ENCODE measurements at places on chromosomes 2 and 18.

DNA sequence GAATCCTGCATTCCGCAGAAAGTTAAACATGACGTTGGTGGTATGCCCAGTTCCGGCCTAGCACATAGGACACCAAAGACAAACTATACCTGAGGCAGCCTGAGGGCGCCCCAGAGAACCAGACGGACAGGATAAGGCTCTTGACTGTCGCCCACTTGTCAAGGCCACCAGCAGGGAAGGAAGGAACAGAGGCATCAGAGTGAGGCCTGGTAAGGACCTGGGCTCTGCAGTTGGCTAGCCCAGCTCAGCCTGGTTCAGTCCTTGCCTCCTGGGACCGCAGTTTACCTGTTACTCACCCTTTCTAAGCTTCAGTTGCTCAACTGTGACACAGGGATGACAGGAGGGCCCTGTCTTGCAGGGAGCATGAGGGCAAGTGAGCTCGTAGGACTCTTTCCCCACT lies 82.1 kb downstream of the ACTR2 start:
- peak; percentile 66 for DNase-seq

GRCh38 chr2:15184491-15184890 lies 376.6 kb downstream of the NBAS start:
- DNase-seq: no peak

- DNase-seq: no peak
Observed at GRCh38 chr2:174059884-174060244, 94.7 kb upstream of the SP3 start.

GRCh38 chr2:237638176-237638575 lies 10.8 kb downstream of the LRRFIP1 start:
- peak; percentile 43 for DNase-seq

GRCh38 chr2:11784280-11784679 lies 37.8 kb downstream of the LPIN1 start:
- no peak for DNase-seq

- DNase-seq: no peak
Observed at GRCh38 chr2:235773188-235773928, 279.5 kb downstream of the AGAP1 start.

GRCh38 chr2:231685349-231686191 lies 22.8 kb upstream of the PTMA start:
- no peak for DNase-seq

GRCh38 chr2:62379566-62379965 lies 126.4 kb downstream of the TMEM17 start:
- no peak for DNase-seq

DNA sequence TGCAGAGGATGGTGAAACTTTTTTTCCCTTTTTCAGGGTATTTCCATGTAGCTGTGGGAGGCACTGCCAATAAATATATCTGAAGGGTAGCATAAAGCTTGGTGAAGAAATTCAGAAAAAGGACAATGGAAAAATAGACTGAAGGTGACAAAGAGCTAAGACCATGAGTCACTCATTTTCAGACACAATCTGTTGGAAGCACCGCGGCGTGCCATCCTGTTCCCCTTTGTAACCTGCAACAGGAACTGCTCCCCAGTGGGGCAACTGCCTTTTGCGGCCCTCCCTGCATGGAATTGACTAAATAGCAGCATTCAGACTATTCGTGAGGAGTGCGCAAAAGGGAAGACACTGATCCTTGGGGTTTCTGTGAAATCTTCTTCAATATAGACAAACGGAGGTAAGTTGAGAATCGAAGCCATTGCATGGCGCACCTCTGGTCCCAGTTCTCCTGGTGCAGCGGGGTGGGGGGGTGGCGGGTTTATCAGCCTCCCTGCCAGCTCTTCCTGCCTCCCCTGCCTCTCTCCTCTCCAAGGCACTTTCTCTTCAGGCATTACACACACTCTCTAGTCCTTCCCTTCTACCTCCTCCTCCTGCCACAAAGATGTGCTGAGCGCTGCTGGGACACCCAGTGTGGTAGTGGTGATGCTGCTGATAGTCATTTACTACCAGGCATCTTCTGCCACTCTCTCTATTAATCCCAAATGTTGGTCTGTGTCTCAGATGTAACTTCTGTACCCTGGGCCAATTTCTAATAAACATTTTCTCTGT lies 126.2 kb upstream of the TMEM200C start:
- DNase-seq: no peak

GRCh38 chr2:62868947-62869346 lies 163.4 kb downstream of the EHBP1 start:
- DNase-seq: no peak

- no peak for DNase-seq
Observed at GRCh38 chr18:65859075-65859474, 108.3 kb downstream of the CDH7 start.

DNA sequence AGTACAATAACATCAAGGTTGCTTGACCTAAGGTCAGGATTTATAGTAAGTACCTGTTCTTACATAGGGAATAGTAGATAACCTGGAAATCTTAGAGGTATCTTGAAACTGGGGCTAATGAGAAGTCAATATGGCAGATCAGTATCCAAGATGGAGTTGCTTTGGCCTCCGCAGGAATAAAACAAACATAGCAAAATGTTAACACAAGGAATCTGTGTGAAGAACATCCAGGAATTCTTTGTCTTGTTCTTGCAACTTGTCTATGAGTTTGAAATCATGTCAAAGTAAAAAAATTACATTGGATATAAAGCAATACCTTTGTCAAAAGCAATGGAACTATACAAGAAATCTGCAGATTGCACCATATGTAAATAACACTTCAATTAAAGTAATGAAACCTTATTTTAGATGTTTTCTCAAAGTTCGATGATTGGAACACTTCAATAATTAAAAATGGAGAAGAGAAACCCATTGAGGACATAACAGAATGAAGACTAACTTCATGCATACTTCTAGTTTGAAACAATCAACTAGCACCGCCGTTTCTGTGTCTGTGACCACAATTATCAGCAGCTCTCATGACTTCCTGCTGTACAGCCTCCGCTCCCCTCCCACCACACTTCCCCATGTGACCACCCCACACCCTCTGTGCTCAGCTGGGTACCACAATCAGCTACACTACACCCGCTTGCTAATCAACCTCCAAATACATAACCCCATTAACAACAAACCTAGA lies 27.6 kb downstream of the C2orf76 start:
- DNase-seq: peak; percentile 77

DNA sequence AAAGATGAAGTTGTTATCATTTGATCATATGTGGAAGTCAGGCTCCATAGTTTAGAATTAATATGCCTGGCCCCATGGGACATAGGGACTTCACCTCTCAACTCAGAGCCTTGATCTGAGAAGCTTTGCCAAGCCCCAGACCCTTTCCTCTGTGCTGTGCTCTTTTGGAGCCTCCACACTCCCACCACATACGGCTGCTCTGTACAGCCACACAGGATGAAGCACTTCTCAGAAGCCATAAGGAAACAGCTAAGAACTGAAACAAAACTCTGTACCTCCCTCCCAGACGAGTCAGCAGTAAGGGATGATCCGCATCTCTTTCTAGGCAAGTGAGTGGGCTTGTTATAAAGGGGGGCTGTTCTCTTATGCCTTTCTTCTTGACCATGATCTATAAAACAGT lies 66.5 kb downstream of the CAB39 start:
- DNase-seq: no peak

GRCh38 chr2:219457784-219458369 lies 23.2 kb downstream of the SPEG start:
- no peak for DNase-seq

- DNase-seq: peak; percentile 94
Observed at GRCh38 chr18:79393635-79394533, 1.8 kb upstream of the NFATC1 start.

GRCh38 chr2:178074123-178075005 lies 1.8 kb upstream of the PDE11A start:
- no peak for DNase-seq

DNA sequence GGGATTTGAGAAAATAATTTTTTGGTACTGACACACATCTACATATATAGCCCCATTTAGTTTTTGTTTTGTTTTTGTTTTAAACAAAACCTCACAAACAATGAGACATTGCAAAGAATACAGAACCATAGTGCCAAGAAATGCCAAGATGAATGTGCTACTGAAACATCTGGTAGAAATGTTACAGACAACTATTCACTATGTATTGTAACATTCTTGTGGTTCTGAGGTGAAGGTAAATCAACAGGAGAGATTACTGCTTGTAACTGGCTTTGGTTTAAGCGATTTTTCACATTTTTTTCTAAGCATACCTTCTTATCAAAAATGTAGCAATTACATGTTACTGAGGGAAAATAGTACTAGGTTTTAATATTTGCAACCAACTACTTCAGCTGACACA lies 281.3 kb downstream of the ZNF804A start:
- DNase-seq: no peak

DNA sequence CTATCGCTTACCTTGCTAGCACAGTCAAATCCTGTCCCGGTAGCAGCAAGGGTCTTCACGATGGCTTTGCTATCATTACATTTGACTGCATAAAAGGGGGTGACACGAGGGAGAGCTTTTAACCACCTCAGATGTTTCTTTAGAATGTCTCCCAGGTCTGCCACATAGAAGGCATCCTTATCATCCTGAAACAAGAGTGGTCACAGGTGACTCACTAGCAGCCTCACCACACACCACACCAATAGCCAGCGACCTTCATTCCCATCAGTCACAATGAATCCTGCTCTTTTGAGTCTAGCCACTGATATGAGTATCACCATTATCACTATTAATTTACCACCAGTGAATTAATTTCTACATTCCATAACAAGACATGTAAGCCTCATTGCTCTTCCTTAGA lies 3.7 kb downstream of the ODC1 start:
- DNase-seq: no peak

GRCh38 chr2:219149667-219150066 lies 10.9 kb downstream of the NHEJ1 start:
- DNase-seq: no peak

DNA sequence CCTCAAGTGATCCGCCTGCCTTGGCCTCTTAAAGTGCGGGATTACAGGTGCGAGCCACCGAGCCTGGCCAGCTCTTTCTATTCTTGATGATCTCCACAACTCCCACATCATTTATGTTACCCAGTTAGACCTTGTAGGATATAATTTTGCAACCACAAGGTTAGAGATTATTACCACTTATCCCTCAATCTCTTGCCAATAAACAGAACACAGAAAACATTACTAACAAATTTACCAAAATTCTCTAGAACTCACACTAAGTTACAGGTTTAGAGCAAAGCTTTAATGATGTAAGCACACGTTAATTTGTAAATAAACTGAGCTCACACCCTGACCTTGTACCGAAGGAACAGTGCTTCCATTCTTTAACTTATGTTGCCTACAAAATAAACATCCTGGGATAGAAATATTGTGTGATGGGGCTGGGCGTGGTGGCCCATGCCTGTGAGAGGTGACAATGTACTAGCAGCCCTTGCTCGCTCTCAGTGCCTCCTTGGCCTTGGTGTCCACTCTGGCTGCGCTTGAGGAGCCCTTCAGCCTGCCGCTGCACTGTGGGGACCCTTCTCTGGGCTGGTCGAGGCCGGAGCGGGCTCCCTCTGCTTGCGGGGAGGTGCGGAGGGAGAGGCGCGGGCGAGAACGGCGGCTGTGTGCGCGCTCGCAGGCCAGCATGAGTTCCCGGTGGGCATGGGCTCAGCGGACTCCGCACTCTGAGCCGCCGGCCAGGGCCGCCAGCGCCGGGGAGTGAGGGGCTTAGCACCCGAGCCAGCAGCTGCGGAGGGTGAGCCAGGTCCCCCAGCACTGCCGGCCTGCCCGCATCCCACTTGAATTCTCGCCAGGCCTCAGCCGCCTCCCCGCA lies 42.1 kb upstream of the ITSN2 start:
- DNase-seq: no peak

- DNase-seq: no peak
Observed at GRCh38 chr2:210188755-210189154, 17.5 kb upstream of the KANSL1L start.

- DNase-seq: no peak
Observed at GRCh38 chr18:38174173-38174572, 608.6 kb upstream of the CELF4 start.

DNA sequence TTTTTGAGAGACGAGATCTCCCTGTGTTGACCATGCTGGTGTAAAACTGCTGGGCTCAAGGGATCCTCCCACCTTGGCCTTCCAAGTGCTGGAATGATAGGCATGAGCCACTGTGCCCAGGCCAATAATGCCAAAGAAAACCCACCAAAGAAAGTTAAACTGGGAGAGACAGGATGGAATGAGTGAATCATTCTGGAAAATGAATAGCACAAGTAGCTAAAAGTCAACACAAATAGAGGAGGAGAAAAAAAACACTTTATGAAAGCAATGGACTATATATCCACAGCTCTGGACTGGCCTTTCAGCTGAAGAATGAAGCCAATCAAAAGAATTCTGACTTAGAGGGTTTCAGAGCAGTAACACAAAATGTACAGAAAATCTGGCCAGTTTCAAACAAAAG lies 23.9 kb downstream of the IAH1 start:
- DNase-seq: no peak

DNA sequence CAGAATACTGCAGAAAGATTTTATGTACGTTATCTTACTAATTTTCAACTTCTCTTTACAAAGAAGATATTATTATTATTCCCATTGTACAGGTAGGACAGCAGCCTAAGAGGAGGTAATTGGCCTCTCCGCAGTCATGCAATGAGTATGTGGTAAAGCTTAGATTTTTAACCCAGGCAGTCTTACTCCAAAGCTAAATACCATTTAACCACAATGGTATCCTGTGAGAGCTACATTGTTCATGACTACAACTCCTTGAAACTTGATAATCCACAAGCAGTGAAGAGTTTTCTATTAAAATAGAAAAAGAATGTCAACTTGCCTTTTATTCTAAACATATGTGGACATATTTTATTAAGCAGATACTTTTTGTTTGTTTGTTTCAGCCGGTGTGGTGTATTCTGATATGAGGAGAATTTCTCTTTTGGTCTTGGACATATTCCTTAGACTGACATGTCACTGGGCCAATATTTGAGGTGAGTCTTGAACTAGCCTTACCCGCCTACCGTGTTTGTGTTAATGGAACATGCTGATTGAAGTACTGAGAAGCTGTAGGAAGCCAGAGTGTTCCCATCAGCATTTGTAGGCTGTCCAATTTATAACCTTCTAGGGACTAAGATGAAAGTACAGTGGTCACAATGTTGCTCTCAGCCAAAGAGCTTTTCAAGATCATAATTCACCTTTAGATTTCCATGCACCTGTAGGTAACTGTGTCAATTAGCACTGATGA lies 293.9 kb upstream of the DCC start:
- no peak for DNase-seq

Measured in upper lobe of right lung (tissue), 1 donor.